Stimulated activated CD4-positive, alpha-beta T cell treated with anti-CD3 and anti-CD28 coated beads, Interleukin-15, amount 100 ng/mL, for 1 hour (primary cell): ENCODE measurements at places on chromosomes 2 and 18.

DNA sequence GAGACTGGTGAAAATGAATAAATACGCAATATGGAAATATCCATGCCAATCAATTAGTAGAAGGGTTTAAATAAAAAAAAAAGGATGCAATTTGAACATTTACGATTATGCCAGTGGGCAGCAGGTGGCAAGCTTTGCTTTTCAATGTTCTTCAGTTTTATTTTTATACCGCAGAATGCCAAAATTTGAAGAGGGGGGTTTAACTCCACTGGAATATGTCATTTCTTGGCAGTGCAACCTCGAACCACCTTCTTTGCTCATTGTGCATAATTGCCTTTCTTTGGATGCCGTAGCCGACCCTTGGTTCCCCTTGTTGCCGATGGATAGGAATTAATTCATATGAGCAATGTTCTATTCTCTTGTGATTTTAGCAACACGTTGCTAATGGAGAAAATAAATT lies 88.0 kb downstream of the LTBP1 start:
- DNase-seq: no peak

GRCh38 chr2:134201533-134201932 lies 52.3 kb upstream of the MGAT5 start:
- DNase-seq: no peak

GRCh38 chr18:7369006-7369405 lies 138.1 kb downstream of the LRRC30 start:
- no peak for DNase-seq

- DNase-seq: no peak
Measured at GRCh38 chr2:86223140-86223926, 24.1 kb downstream of the MRPL35 start.

DNA sequence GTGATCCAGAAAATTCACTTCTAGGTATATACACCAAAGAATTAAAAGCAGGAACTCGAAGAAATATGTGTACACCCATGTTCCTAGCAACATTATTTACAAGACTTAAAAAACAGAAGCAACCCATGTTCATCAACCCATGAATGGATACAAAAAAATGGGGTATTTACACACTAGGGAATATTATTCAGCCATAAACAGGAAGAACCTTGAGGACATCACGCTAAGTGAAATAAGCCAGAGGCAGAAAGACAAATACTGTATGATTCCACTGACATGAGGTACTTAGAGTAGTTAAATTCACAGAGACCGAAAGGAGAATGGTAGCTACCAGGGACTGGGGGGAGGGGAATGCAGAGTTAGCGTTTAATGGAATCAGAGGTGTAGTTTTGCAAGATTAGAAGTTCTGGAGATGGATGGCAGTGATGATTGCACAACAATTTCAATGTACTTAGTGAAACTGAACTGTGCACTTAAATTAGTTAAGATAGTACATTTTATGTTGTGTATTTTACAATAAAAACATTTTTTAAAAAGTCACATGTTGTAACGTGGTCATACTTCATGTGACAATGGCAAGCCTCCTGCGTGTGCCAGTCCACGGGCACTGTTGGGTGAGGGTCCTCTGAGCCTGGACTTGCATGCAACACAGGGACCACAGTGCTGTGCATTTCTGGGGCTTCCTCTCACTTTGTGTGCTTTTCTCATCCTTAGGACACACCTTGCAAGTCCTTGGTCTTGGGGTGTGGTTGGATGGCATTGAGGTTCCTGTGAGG lies 206.1 kb upstream of the HDAC4 start:
- DNase-seq: no peak

- no peak for DNase-seq
Measured at GRCh38 chr2:238134393-238134785, 4.1 kb upstream of the KLHL30 start.

GRCh38 chr18:25332002-25332401 lies 20.0 kb downstream of the ZNF521 start:
- no peak for DNase-seq

- no peak for DNase-seq
Measured at GRCh38 chr18:7814754-7815315, 247.7 kb downstream of the PTPRM start.

- DNase-seq: no peak
Measured at GRCh38 chr18:21361307-21361880, 119.4 kb downstream of the GREB1L start.

- DNase-seq: no peak
Measured at GRCh38 chr2:200130762-200131166, 175.4 kb downstream of the MAIP1 start.

GRCh38 chr2:14480906-14481305 lies 151.6 kb upstream of the LRATD1 start:
- no peak for DNase-seq

DNA sequence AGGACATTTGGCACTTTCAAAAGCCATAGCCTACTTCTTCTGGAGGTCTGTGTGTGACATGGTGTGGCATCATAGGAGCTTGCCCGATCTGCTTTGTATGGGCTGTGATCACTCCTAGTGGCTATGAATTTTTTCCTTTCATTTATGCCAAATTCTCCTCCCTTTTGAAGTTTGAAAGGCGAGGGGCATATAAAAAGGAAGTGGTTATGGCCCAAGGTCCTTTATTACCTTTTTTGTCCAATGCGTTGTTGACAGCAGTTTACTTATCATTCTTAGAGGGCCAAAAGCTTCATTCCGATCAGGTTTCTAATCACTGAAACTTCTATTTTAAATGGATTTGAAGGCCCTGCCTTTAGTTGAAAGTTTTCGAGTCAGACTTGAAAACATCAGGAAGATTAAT lies 224.3 kb upstream of the FOSL2 start:
- no peak for DNase-seq

DNA sequence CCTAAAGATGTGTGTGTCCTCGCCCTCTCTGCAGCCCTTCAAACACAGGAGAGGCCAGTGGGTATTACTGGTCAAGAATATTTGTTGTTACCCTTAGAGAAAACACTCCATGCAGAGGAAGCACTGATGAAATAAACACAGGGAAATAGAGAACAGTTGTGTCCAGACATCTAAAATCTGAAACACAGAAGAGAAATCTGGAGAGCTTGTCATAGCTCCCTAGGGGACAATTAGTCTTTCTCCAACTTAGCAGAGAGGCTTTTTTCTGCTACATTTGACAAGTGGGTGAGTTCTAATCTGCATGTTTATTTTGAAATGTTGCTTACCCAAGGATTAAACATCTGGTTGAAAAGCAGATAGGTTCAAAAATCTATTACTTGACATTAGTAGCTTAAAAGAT lies 190.1 kb downstream of the CTNNA2 start:
- DNase-seq: no peak

- DNase-seq: no peak
Measured at GRCh38 chr2:229300790-229301189, 29.7 kb upstream of the PID1 start.

DNA sequence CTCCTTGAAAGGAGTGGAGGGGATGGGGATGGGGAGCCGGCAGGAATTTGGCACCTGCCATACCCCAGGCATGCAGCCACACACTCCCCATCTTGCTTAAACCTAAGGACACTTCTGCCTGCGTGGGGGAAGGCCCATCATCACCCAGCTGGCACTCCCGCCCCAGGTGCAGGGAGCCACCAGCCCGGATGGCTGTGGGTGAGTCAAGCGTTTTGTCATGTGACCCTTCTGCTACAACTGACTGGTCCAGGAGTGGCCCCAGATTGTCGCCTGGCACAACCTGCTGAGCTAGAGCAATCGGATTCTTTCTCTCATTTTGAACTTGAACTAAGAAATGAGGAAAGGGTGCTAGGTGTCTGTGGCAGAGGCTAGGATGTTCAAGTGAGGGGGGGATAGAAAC lies 61.3 kb downstream of the TSN start:
- DNase-seq: no peak

DNA sequence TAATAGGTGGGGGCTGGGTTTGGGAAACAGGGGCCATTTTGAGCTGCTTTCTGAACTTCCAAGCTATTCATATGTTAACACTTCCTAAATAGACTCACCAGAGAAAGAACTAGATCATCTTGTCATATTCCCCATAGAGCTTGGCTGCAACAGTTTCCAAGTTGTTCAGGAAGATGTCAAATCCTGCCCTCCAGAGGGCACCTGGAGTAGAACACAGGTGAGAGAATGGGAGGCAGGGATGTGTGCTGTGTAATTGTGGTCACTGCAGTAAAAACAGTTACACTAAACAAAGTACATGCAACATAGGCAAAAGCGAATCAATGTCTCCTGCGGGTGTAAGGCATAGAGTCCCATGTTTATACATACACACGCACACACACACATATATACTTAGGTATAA lies 34.5 kb upstream of the LRRC30 start:
- DNase-seq: no peak

GRCh38 chr2:44056947-44057346 lies 61.2 kb upstream of the LRPPRC start:
- no peak for DNase-seq

DNA sequence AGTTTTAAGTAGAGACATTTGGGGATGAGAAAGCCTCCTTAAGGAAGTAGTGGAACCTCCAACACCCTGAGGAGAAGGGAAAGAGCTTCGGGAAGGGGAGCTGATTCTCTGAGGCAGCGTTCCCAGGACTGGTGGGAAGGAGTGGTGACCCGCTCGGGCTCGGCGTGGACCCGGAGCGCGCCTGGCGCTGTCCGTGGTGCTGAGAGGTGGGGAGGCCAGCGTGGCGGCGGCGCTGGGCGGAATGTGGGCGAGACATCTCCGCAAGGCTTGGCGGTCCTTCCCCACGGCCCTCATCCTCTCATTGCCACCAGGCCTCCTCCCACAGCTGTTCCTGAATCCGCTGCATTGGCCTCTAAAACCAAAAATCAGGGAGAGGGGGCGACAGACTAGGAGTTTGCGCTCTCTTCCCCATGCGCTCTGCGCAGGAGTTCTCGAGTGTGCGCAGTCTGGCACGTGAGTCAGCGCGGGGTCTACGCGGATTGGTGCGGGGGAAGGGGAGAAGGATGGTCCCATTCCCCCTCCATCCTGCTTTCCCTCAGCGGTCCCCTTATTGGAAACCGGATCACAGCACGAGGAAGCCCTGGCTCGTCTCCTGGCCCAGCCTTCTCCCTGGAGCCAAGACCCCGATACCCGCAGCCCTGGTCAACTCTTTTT lies 857 bp downstream of the RESP18 start:
- DNase-seq: no peak

DNA sequence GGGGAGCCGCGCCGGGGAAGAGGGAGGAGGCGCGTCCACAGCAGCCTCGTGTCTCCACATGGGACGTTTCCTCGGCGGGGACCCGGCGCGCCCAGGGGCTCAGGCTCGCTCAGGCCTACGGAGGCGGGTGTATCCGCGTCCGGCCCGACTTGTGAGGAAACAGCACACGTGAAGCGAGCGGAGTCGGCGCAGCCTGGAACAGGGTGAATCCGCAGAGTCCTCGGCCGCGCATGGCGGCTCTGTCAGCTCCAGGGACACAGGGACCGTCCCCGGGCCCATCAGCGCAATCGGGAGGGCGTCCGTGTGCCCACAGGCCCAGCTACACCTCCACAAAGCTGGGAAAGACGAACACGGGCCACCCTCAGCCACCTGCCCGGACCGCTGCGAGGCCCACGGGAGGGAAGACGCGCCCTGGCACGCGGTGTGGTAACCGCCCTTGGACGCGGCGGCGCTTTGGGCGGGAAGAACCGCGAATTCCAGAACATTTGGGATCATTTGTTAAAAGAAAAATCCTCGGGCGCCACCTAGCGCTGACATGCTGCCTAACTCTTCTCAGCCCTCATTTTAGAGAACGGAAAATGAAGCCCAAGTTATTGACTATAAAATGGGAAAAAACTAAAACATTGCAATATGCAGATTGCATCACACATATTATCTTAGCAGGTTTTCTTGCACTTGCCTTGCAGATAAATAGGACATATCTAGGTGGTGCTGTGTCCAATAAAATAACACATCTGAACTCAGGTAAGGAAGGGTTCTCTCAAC lies 40.4 kb downstream of the TMEM18 start:
- DNase-seq: peak; percentile 42

- no peak for DNase-seq
Measured at GRCh38 chr2:231228223-231228622, 29.8 kb downstream of the ARMC9 start.

- peak; percentile 11 for DNase-seq
Measured at GRCh38 chr2:175180701-175181103, 808 bp downstream of the ATP5MC3 start.

- no peak for DNase-seq
Measured at GRCh38 chr18:73728657-73729056, 419.0 kb downstream of the FBXO15 start.

DNA sequence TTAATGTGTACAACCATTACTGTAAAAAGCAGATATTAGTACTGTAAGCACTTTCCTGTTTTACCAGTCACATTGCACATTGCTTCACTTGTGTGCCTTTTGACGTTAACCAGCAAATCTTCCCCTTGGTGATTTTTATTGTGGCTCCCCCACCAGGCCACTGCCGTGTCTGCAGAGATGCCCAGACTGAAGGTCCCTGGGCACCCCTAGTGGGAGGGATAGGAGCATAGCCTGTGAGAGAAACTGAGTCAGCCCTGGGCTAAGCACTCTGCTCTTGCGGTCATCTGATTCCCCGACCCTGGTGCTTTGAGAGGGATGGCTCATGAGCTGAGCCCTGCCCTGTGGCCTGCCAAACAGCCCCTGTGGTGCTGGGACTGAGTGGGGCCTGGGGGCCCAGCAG lies 73.4 kb downstream of the INPP4A start:
- DNase-seq: peak; percentile 26

- DNase-seq: no peak
Measured at GRCh38 chr2:134295441-134295840, 41.6 kb downstream of the MGAT5 start.

GRCh38 chr2:178114462-178114861 lies 2.2 kb downstream of the RBM45 start:
- no peak for DNase-seq
